ENCODE measurements at places on chromosomes 13 and 19.

DNA sequence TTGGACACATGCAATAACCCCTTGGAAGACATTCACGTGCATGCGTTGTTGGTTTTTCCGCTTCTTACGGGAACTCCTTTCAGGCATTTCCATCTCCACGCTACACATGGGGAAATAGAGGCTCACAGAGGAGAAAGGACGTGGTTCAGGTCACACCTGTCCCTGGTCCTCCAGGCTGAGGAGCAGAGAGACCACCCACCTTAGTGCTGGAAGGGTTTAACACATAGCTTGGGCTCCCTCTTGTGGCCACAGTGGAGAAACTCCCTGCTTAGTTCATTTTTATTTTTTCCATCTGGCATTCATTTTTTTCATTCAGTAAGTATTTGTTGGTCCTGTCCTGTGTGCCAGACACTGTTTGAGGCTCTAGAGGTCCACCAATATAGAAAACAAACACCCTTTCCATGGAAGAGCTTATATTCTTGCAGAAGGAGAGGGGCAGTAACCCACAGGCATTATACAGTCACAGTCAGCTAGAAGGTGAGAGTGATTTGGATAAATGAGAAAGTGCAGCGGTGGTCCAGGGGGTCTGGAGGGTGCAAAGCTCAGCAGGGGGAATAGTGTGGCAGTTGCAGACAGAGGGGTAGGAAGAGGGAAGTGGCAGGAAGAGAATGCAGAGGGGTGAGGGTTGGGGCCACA, 24.2 kb upstream of the TTYH1 start:
- DNase-seq, result no peak

DNA sequence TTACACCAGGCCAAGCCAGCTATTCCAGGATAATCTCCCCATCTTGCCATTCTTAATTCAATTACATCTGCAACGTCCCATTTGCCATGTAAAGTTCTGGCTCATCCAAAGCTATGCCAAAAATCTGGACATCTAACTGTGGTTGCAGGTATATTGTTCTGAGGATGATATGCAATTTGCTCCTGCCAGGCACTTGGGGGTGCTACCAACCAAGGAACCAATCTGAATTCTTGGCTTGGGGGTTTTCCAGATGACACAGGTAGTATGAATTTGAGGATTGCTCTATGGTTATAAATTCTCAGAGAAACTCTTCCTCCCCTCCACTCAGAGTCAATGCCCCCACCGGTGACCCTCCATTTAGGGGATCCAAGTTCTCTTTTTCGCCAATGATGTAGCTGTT, 33.0 kb downstream of the CRYL1 start:
- peak; percentile 38 for DNase-seq

DNA sequence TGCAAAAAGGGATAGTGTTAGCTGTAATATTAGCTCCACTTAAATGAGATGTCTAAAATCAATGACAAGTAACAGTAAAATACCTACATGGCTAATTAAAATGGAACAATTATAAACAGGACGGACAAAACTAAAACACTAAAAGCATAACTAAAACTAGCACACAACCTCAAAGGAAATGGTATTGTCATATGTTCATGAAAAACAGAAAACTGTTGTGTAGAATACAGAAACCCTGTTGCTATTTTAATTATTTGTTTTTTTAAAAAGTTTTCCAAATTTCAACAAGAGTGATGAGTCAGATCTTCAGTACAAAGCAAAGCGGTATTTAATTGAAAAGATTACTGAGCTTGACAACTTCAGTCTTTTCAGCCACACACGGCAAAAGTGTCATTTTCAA, 4.2 kb downstream of the RCBTB2 start:
- DNase-seq, result no peak

GRCh38 chr19:27972291-27973040, 1240.5 kb downstream of the UQCRFS1 start:
- DNase-seq, result no peak

DNA sequence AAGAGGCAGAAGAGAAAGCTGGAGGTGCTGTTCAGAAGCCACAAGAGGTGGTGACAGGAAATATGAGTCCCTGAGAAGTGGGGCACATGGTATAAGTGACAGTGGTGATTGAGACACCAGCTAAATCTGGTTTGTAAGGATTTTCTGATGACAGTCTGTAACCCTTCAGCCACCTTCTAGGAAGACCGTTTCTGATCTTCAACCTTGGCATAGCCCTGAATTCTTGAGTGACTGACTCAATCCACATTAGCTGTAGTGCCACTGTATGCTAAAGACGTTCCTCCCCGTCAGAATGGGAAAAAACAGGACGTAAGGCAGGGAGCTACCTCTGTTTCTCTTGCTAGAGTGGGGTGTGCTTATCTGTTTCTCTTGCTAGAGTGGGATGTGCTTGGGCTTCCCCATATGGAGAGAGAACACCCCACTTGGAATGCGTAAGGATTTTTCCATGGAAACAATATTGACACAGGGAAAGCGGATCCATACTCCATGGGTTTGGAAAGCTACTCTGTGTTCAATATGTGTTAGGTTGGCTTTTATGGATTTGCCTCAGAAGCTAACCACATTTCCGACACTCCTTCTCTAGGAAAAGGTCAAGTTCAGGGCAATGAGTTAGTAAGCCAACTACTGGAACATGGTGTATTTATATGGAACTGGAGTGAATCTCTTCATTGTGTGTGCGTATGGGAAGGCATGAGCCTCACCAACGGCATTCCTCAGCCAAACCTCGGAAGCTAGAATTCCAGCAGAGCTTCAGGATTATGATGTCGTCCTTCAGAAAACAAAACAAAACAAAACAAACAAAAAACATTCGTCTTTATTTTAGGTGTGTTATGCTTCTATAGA, 948.8 kb upstream of the SLC10A2 start:
- no peak for DNase-seq

DNA sequence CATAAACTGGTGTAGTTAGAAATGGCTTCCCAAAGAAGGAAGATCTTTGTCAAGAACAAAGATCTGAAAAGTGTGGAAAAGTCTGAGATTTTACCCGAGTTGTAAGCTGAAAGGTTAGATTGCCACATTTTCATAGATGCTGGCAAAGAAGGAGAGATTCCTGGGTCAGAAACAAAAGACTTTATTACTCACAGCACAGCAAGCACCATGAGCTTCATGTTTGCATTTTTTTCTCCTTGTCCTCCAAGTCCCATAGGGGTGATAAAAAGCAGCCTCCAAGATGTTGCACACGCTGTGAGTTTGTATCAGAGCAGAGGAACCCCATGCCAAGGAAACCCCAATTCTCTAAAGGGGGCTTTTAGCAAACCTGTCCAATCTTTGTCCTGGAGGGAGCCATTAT, 29.3 kb downstream of the MZT1 start:
- no peak for DNase-seq
